Activated CD4-positive, alpha-beta T cell treated with anti-CD3 and anti-CD28 coated beads for 48 hours (primary cell): ENCODE measurements at places on chromosomes 1 and 21.

GRCh38 chr1:110682898-110683297, 8.2 kb upstream of the KCNA3 start:
- DNase-seq: no peak

GRCh38 chr1:179384027-179384426, 18.3 kb downstream of the AXDND1 start:
- DNase-seq: no peak

- DNase-seq: no peak
Measured at GRCh38 chr1:12336413-12336812, 106.6 kb downstream of the VPS13D start.

- DNase-seq: no peak
Measured at GRCh38 chr1:113036639-113037321, 36.2 kb upstream of the LRIG2 start.

DNA sequence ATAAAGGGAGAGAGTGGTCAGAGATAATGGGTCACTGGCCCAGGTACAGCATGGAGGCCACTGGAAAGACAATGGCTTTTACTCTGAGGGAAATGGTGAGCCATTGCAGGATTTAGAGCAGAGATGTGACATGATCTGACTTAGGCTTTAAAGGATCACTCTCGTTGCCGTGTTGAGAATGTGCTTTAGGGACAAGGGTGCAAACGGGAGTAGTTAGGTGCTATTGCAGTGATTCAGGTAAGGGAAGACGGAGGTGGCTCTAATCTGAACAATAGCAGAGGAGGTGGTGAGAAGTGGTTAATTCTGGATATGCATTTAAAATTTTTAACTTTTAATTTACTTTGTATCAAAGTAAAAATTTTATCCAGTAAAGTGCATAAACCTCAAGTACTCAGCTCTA, 9.8 kb downstream of the ADORA1 start:
- no peak for DNase-seq

DNA sequence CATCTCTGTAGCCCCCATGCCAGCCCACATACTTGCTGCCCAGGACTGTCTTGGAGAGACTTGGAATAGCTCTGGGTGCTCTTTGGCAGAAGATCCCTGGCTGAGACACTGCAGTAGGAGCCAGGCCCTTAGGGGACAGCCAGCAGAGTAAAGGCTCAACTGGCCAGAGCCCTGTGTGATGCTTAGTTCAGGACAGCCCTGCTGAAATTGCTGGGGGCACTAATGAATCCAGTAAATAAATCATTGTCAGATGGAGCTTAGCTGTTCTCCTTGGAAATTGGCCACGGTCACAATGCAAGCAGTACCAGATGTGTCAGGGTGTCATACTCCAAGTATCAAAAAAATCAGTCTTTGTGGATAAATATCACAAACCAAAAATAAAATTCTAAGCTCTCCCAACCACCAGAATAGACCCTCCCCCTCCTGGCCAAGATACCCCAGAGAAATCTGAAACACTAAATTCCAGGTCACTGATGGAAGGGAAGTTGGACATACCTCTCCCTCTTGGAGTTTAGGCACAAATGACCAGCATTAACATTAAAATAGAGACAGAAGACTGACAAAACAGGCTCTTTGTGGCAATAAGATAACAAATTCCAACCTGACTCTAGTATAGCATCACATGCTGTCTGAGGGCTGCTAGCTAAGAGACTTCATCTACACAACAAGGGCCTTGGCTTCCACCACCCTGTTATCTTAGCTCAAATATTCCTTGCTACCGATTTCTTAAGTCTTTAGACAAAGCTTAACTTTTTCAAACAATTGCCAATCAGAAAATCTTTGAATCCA, 83.2 kb upstream of the DNAH14 start:
- DNase-seq: no peak

GRCh38 chr1:11880181-11880575, 21.4 kb upstream of the NPPB start:
- no peak for DNase-seq

GRCh38 chr1:176950736-176951324, 213.7 kb downstream of the ASTN1 start:
- DNase-seq: no peak

GRCh38 chr1:36539526-36539925, 56.8 kb upstream of the CSF3R start:
- no peak for DNase-seq

DNA sequence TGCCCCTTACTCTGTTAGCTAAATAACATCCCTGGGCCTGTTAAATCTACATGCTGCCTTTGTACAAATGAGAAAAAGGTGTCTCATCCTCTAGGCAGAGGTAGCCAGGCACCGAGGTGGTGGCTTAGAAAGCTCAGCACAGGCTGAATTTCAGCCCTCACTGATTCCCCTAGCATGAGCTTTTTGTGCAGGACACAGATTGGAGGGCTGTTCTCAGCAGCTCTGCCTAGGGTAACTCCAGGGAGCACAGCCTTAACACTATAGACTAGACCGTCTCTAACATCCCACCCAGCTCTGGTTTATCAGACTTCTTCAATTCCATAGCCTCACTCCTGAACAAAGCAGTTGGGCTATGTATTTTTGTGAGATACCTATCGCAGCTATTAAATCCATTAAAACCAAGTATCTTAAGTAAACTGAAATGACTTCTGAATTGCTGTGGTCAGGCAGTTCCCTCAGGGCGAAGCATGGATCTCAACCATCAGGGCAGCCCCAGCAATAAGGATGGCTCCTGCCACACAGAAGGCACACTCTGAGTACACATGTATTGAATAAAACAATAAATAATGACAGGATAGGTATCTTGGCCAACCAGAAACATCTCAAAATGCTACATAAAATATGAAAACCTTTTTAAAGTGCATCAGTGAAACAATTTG, 14.8 kb downstream of the S100A6 start:
- DNase-seq: no peak

DNA sequence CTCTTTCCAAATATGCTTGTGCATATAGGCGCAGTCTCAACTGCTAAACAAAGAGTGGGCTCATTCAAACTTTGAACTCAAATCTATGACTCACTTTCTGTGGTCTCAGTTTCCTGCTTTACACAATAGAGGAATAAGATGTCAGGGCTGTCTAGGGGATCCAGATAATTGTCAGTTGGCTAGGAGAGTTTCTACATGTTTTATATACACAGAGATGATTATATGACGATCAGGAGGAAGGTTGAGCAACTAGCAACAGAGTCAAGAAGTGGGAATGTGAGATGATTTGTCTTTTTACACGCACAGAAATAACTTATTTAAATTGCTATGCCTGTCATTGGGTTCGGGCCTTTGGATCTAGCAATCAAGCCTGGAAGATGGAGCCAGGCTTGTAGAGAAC, 299.4 kb upstream of the LYPLAL1 start:
- no peak for DNase-seq

GRCh38 chr1:98217601-98218000, 296.8 kb upstream of the DPYD start:
- no peak for DNase-seq

GRCh38 chr1:172517081-172517480, 15.9 kb upstream of the SUCO start:
- DNase-seq: no peak

DNA sequence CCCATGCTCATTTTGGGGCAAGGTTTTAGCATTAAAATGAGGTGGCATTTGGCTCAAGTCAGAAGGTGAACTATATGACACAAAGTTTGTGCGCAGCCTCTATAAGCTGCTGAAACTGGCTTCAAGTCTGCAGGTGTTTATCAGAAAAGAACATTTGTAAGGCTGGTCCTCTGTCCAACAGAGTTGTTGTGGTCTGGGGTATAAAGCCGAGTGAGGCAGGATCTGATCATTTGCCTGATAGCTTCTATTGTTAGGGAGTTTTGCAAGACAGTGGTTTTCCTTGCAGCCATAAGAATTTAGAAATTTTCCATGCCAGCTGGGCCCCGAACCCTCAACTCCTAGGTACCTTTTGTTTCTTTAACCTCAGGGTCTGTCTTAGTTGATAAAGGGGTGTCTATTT, 130.8 kb downstream of the PGBD5 start:
- DNase-seq: no peak

DNA sequence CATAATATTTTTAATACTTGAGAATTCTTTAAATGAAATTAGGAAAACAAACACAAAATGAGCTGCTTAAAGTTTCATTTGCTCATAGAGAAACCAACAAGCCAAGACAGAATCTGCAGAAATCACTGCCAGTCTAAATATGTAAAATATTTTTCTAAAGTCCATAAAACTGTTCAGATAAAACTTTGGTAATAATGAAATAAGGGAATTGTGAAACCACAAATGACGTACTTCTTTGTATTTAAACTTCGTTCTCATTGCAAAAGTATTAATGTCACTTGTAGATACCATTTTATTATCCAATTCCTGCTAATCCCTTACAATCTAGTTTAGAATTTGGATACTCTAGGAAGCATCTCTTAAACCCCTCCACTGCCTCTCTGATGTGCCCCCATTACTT, 234.5 kb upstream of the NEGR1 start:
- no peak for DNase-seq

GRCh38 chr1:91651661-91652071, 151.0 kb downstream of the CDC7 start:
- DNase-seq: no peak

DNA sequence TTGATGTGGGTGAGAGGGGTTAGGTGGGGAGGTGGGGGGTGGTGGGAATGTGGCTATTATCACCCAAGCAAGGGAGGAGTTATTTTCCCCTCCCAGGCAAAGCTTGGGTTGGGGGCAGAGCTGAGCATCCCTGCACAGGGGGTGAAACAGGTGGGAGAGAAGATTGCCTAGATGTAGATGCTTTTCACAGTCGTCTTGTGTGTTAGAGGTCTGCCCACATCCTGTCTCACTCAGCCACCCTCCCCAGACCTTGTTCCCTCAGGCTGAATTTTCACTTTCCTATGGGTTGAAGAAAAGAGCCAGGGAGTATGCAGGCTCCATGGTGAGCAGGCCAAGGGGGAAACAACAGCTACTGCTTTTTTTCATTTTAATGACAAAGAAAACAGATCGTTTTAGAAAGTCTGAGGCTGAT, 223.5 kb downstream of the KIF26B start:
- DNase-seq: peak; percentile 21

GRCh38 chr1:21919520-21919919, 17.6 kb downstream of the HSPG2 start:
- DNase-seq: no peak

GRCh38 chr1:73673971-73674370, 524.0 kb downstream of the LRRIQ3 start:
- DNase-seq: no peak

GRCh38 chr1:68225781-68226180, 6.5 kb downstream of the WLS start:
- DNase-seq: no peak

DNA sequence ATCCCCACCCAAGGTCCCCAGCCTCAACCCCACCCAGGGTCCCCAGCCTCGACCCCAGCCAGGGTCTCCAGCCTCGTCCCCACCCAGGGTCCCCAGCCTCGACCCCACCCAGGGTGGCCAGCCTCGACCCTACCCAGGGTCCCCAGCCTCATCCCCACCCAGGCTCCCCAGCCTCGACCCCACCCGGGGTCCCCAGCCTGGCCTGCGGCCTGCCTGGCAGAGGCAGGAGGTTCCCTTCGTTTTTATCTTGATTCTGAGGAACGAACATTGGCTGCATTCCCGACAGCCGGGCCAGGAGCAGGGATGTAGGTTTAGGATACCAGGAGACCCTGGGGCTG, 3.4 kb upstream of the PDE9A start:
- no peak for DNase-seq

DNA sequence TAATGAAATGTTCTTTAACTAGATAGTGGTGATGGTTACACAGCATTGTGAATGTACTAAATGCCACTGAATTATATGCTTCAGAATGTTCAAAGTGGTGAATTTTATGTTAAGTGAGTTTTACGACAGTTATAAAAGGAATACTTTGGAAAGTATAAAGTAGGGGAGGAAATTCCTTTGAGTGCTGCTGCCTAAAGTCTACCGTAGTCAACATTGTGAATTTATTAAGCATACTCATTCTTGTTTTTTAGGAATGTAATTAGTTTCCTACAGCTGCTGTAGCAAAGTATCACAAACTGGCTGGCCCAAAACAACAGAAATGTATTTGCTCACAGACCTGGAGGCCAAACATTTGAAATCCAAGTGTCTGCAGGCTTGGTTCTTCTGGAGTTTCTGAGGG, 73.0 kb downstream of the SWT1 start:
- DNase-seq: no peak

DNA sequence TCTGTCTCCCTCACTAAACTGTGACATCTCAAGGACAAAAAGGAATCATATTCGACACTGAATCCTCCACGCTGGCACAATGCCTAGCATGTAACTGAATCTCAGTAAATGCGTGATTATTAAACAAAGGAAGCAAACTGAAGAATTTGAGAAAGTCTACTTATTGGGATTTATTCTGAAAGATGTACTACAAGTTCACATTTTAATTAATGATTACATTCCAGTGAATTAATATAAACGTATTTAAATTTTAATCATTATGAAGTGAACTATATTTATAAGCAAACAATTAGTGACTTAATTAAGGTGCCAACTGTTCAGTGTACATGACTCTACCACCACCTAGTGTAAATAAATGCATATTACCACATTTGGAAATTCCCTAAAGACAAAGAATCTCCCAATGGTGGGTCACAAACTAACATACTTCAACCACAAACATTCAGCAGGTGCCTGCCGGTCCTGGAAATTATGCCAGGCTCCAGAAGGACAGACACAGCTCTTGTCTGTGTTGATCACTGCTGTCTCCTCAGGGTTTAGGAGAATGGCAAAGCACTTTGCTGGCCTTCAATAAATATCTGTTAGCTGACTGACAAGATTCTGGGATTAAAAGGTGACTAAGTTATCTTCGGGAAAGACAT, 56.3 kb downstream of the SMYD3 start:
- DNase-seq: no peak

DNA sequence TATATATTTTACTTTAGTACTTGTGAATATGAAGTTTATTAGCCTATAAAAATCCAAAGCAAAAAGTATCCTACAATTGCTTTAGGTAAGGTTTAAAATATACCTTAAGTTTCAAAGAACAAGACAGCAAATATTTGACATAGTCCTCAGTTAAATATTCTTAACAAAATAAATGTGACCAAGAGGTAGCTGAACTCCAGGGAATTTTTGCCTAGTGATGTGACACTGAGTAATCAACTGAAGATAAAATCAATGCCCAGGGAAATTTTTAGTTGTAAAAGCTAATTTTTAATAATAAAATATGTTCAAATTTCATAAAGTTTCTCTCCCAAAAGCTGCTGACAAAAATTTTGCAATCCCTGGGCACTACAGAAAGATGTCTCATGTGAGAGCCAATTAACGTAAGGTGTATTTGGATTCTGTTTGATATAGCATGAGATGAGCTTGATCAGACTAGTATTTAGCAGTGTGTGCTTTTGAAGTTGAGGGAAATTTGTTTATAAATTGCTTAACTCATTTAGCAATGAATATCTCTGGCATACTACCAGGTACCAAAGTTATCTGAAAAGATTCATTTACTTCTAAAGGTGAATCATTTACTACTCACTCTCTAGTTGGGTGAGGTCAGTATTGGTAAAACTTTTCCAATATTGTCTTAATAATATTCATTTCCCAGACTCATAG, 80.2 kb upstream of the PALMD start:
- no peak for DNase-seq

DNA sequence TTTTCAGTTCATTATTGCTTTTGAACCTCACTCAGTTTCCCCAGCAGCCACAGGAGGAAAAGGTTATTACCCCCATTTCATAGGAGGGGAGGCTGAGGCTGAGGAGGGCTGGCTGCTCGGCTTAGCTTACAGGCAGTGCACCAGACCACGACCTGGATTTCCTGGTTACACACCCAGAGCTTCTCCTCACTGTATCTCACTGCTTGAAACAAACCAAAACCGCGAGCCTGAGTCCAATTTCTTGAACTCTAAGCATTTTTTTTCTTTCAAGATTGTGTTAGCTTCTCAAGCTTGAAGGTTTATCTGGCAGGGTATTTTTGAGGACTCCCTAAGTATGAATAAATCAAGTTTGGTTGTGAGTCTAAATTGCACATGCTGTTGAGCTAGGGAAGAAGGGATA, 188.9 kb upstream of the EDN2 start:
- peak; percentile 58 for DNase-seq
